ENCODE measurements at places on chromosomes 5 and 9. TPM values are rescaled to one million over a fixed set of nuclear protein-coding genes. Genes with fewer than 3 reads are reported as not detected.

The PCDHB16 gene
- not detected for total RNA-seq

The SAXO1 gene
- not detected for total RNA-seq

The DDX4 gene
- not detected for total RNA-seq

The IFNA2 gene
- total RNA-seq, result not detected

The AMBP gene
- total RNA-seq, result not detected

The C5orf34 gene
- 28.7 TPM for total RNA-seq

The CEL gene
- 1.8 TPM for total RNA-seq

The PRRT1B gene
- total RNA-seq, result not detected

The SPATA31D4 gene
- total RNA-seq, result not detected

The SLC45A2 gene
- not detected for total RNA-seq

The SKP1 gene
- 188 TPM for total RNA-seq

The LIFR gene
- total RNA-seq, result not detected

The IL5 gene
- total RNA-seq, result not detected

The GNA14 gene
- total RNA-seq, result not detected

DNA sequence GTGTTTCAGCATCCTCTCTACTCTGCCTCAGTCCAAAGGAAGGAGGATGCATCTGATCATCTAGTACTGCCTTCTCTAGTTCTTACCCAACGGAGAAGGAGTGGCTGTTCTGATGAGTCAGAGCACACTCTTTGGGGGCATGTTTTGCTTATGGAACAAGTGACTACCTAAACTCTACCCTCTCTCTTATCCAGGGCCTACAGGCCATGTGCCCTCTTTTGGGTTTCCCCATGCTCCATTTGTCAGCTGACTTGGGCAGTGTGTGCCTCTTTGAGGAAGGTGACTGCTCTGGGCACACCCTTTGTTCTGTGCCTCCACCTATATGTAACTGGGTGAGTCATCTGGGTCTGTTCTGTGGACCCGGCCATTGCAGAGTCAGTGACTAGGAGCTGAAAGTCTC, 89.6 kb upstream of the BNC2 start:
- no peak for DNase-seq

DNA sequence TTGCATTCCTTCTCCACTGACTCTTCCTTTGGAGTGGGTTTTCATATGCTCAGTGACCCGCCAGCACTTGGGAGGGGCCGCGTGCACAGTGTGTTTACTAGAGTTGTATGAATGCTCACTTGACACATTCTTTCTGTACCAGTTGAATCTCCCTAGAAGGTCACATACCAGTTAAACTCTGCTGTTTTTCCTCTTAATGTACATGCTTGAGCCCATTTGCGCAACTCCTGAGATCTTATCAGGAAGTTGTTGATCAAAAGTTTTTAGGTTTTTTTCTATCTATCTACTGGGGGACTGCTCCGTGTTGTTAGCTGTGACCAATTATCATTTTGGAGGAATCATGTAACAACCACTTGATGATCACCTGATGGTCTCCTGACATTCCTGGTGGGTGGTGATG, 392.7 kb downstream of the CDH9 start:
- no peak for DNase-seq

DNA sequence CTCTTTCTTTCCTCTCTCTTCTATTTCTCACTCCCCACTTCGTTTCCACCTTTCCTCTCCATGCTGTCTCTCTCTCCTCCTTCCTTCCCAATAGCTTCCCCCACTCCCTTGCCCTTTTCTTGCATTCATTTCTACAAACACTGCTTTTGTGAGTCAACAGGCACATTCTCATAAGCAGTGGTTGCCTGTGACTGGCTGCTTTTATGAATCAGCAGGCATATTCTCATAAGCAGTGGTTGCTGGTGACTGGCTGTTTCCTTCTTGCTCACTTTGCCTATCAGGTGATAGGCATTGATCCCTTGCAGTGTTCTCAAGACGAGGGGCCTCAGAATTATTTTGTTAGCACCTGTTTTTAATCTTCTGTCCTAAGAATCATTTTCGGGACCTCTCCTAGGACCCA, 116.1 kb upstream of the ACTBL2 start:
- no peak for DNase-seq

- no peak for DNase-seq
Measured at GRCh38 chr5:33679791-33680190, 212.0 kb downstream of the ADAMTS12 start.

DNA sequence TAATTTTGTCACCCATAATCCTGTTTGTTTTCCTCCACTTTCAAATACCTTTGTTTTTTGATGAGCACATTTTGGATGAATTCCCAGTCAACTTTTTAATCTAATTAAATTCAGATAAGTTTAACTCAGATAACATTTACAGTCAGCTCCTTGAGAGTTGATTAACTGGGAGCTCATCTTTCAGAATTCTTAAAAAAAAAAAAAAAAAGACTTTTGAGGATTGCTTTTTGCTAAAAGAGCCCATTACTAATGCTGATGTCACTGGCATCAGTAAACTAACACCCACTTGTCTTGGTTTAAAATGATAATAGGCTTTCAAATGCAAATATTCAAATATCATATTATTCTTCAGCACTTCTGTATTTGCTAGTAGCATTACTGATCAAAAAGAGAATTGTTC, 47.1 kb upstream of the NFIB start:
- no peak for DNase-seq

DNA sequence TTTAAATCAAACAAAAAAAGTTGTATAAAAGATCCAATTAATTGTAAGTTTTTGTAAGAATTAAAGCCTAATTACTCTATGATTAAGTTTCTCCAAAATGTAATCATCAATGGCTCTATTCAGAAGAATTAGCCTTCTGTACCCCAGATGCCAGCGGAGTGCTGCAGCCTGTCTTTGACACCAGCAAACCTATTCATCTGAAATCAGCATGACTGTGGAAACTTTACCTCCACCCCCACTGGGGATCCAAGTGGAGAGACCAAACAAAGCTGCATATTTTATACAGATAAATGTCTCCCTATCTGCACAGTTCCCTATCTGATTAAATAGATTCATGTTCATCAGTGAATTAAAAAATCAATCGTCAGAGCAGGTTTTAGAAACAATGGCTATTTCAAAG, 426.8 kb downstream of the KIAA0825 start:
- DNase-seq, result no peak

GRCh38 chr5:28710360-28710759, 1672.0 kb upstream of the CDH9 start:
- DNase-seq, result no peak

DNA sequence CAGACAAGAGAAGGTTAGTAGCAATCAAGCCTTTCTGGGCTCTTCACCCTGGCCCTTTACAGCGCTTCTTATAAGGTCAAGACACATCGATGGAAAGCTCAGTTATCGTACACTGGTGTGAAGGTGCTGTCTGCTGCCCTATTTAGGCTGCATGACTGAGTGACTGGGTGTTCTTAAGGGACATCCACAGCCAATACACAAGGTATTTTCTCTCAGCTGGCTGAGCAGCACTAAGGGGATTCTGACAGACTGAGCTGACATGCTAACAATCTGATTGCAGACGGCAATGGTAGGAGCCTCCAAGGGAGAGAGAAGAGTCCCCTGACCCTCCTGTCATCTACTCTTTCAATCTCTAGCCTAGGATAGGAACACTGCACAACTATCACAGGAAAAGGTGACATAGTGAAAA, 577.9 kb downstream of the ISL1 start:
- DNase-seq, result no peak

DNA sequence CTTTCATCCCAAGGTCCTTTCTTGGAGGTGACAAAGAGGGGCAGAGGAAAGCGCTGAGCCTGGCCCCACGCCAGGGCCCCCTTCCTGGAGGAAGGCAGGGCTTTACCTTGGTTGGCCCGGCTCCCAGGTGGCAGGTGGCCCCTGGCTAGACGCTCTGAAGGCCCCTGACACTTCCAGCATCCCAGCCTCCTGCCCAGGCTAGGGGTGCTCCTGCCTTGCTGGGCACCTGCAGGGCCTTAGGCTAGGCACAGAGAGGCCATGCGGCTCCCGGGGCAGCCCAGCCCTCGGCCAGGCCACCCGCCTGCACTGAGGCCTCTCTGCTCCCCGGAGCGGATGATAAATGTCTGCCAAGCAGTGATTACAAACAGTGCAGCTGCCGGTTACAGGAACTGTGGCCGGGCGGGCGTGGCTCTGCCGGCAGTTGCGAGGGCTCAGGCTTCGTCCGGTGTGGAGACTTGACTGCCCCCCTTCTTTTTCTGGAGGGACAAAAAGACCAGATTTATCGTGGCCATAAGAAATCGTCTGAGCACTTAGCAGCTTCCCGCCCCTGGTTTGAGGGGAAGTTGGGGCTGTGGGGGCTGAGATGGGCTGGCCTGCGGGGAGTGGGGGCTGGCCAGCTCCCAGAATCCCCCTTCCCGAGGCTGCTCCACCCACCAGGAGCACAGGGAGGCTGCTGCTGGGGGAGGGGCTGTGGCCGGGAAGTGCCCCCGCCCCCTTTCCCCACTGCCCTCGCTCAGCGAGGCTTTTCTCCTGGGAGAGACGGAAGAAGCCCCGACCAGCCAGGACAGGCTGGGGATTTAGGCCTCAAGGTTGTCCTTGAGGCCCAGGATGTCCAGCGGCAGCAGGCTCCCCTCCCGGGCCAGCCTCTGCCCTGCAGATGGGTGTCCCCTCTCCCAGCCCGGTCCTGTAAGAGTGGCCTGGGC, 31.6 kb upstream of the UBAC1 start:
- DNase-seq, result peak; percentile 88

GRCh38 chr5:152290181-152290580, 114.9 kb downstream of the NMUR2 start:
- DNase-seq, result no peak

GRCh38 chr5:43191740-43192557, at the start of gene NIM1K:
Gene NIM1K, plus strand, starts transcription at chr5:43192225. Its CDS starts 53,551 bp downstream, at chr5:43245776.
- no peak for DNase-seq

DNA sequence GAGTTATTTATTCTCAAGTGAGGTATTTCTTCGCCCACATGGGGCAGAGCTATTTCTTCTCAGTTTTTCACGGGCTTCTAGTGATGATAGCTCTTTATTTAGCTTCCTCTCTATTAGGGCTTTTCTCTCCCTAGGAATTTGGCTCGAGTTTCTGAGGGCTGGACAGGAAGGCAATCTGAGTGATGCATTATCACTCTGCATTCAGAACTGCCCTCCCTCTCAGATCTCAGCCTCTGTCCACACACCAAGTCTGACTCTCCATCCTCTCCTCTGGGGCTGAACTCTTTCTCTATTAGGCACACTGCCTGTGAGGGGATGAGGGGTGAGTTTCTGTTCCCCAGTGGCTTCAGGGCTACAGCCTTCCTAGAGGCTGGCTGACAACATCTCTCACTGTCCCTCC, 14.9 kb upstream of the SCAMP1 start:
- no peak for DNase-seq

- DNase-seq, result no peak
Measured at GRCh38 chr5:129118826-129119225, 24.3 kb downstream of the ISOC1 start.

GRCh38 chr5:139392678-139393496, 2.0 kb downstream of the PROB1 start:
- DNase-seq, result peak; percentile 94

DNA sequence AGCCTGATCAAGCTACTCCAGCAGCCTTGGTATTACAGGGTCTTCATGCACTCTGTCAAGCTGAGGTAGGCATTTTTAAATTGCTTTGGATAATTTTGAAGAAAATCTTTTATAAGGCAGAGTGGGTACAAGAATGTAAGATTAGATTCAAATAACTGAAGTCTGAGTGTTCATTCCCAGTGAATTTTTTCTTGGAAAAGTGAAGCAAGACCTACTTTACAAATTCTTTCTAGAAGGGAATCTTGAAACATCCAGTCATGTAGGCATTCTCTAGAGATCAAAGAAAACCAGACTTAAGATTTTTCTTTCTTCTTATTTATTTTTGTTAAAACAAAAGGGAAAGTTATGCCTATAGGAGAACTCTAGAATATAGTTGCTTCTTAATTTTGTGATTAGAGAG, 139.0 kb downstream of the FOCAD start:
- no peak for DNase-seq

DNA sequence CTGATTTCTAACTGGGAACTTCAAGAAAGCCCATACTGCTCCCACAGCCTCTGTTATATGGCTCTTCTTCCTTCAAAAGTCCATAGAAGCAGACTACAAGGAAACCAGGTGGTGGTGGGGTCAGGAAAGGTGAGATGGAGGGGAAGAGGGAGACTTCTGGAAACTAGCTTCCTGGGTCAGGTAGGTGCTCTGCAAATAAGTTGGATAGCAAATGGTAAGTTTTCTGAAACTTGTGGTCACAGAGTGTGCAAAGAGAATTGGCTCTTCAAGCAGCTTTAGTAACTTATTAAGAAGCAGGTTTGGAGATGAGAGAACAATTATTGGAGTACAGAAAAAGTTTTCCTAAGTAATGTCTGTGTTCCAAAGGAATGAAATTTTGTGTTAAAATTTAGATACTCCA, 316.9 kb downstream of the ADGRV1 start:
- no peak for DNase-seq

- DNase-seq, result no peak
Measured at GRCh38 chr5:8694545-8694944, 825.6 kb downstream of the MTRR start.

- no peak for DNase-seq
Measured at GRCh38 chr9:98324801-98325200, 69.4 kb upstream of the TBC1D2 start.

DNA sequence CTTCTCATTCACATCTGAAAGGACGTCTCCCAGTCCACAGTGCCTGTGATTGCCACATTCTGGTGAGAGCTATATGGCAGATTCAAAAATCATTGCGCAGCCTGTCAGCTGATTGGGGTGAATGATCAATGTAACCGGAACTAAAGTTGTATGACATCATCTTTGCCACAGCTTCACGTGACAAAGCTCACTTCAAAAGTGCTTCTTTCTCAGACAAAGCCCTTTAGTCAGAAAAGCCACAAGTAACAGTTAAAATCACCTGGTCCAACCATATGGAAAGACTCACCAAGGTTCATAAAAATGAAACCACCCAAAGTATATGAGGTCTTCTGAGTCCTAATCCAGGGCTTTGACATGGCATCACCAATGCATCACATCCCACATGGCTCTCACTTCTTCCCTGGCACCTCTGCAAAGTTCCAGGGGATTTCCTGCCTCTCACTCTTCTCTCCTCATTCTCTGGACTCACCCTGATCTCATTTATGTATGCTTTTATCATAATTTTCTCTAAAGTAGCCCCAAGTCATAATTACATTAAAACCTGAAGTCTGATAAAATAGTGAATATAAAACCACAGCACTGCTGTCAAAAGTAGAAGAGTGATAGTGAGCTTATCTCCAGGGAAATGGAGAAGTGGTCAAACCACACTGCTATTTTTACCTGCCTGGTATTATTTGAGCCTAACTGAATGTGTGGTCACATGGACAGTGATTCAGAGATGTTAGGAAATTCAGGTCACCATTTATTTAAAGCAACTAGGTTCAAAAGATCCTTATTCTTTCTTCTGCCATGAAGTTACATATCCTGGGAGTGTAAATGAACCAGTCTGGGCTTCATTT, 193.1 kb upstream of the PTGER4 start:
- peak; percentile 50 for DNase-seq

All from OCI-LY7 (cell line).